ENCODE measurements at places on chromosomes 11 and 22. TPM values are rescaled to one million over a fixed set of nuclear protein-coding genes. Genes with fewer than 3 reads are reported as not detected.

Gene PTGDR2
- 0.32 TPM for total RNA-seq

Gene DCHS1
- total RNA-seq = 40.4 TPM

Gene SSRP1
- total RNA-seq = 280 TPM

Gene THY1
- total RNA-seq = 75.4 TPM

Gene CRYBB3
- total RNA-seq = not detected

Gene KCNQ1OT1
- 2.3 TPM for total RNA-seq

Gene HINFP
- 38.5 TPM for total RNA-seq

Data from neural crest cell (in vitro differentiated cells).